ENCODE measurements at places on chromosomes 1 and 21.

DNA sequence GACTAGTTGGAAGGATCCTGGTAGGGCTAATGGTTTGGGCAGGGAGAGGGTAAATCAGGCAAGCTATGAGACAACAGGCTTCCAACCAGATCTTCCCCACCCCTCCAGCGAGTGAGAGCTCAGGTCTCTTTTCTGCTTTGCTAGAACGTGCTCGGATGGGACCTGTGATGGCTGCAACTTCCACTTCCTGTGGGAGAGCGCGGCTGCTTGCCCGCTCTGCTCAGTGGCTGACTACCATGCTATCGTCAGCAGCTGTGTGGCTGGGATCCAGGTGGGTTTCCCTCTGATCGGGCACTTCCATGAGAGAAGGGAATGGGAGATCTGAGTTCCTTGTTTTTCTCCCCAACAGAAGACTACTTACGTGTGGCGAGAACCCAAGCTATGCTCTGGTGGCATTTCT lies 14.0 kb upstream of the SARS1 start:
- peaks cover 16% of the 10 kb centered on the region for H3K27me3 ChIP-seq
- peak; percentile 42 for DNase-seq
- peaks cover 14% of the 10 kb centered on the region for H3K4me1 ChIP-seq
- no peak overlapping the region for H3K4me3 ChIP-seq

GRCh38 chr21:31326522-31327242 lies 17.4 kb downstream of the TIAM1 start:
- H3K27ac ChIP-seq, result peak overlapping the region; percentile 79
- H3K4me1 ChIP-seq, result peaks cover 24% of the 10 kb centered on the region
- H3K27me3 ChIP-seq, result no peaks in the 10 kb centered on the region

DNA sequence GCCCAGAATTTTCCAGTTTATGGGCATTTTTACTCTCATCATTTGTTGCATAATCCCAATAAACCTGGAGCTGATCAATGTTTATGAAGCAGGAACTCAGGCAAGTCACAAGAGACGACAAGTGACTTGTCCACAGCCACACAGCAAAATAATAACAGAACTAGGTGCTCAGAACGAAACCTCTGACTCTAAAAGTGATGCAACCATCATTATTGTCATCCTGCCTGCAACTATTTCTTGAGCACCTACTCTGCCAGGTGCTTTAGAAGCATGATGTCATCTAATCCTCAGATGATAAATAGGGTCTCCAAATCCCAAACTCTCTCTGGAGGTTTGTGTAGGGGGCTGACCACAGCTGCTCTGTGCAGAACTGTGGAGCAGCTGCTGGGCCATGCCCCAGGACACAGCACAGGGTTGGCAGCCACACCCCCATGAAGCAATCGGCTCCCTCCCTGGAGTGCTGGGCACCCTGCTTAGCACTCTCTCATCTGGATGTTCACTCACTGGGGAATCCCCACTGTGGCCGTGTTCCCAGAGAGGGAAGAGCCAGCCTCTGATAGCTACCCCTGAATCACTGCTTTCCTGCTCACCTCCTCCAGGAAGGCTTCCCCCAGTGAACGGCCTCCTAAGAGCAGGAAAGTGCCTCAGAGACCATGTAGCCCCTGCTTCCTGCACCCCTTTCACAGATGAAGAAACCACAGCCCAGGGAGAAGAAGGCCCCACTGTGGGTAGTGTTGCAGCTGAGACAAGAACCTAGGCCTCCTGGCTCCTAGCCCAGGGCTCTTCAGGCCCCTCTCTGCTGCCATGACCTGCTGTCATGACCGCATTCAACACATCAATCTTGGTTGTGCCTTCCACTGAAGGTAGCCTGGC lies 2.1 kb downstream of the TTC22 start:
- no peak for DNase-seq
- peaks cover 58% of the 10 kb centered on the region for H3K4me1 ChIP-seq
- H3K27ac ChIP-seq, result peak overlapping the region; percentile 83
- peak overlapping the region; percentile 83 for H3K4me3 ChIP-seq

GRCh38 chr1:230620649-230621323 lies 21.5 kb upstream of the COG2 start:
- no peaks in the 10 kb centered on the region for H3K36me3 ChIP-seq
- H3K4me3 ChIP-seq, result no peak overlapping the region
- H3K4me1 ChIP-seq, result no peaks in the 10 kb centered on the region
- H3K27me3 ChIP-seq, result peaks cover 15% of the 10 kb centered on the region
- no peak for DNase-seq
- no peak overlapping the region for H3K27ac ChIP-seq

DNA sequence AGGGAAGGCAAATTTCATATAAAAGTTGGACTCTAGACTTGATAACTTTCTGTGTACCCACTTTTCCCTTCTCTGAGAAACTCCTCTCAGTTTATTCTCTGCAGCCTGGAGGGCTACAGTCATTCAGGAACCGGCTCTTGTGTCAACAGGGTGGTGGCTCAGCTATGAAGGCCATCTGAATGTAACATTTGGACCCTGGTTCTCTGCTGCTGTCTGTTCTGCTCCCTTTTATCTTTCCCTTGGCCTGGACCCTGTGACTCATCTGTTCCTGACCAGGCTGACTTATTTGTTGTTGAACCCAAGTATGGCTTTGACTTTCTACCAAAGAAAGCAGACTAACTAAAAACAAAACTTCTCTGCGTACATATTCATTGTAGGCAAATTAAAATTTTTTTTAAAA lies 75.4 kb downstream of the CENPF start:
- H3K4me3 ChIP-seq, result no peak overlapping the region
- DNase-seq, result no peak
- peaks cover 6% of the 10 kb centered on the region for H3K36me3 ChIP-seq
- peaks cover 4% of the 10 kb centered on the region for H3K27me3 ChIP-seq
- no peaks in the 10 kb centered on the region for H3K4me1 ChIP-seq

- H3K36me3 ChIP-seq, result no peaks in the 10 kb centered on the region
- DNase-seq, result no peak
- H3K4me1 ChIP-seq, result no peaks in the 10 kb centered on the region
- H3K27ac ChIP-seq, result no peak overlapping the region
- no peak overlapping the region for H3K4me3 ChIP-seq
Observed at GRCh38 chr1:78334952-78335351, 155.8 kb upstream of the PTGFR start.

DNA sequence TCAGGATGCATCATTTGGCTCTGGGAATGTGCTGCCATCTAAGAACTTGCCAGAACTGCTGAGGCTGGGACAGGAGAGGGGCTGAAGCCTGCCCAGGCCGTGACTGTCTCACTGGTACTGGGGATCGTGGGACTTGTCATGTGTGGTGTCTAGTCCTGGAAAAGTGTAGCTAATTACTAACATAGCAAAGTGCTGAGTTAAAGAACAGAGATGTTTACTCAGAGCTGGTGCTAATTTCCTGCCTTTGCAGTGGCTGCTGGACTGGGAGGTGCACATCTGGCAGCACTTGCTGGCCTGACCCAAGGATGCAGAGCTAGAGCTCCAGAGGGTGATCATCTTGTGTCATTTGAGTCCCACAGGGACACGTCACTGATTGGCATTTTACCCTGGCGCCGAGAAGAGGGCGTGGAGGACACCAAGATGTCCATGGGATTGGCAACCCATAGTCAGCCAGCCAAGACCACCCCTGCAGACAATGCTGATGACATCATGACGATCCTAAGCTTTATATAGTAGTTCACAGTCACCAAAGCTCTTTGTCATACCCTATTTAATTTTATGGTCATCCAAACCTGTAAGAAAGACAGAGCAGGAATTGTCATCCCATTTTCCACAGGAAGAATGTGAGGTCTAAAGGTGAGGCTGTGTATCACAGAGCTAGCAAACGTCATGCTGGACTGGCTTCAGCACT lies 110.1 kb upstream of the SLC44A3 start:
- no peak overlapping the region for H3K4me3 ChIP-seq
- DNase-seq, result no peak
- H3K27me3 ChIP-seq, result peaks cover 21% of the 10 kb centered on the region
- no peaks in the 10 kb centered on the region for H3K36me3 ChIP-seq

GRCh38 chr1:54417123-54417522 lies 10.9 kb upstream of the SSBP3 start:
- H3K27me3 ChIP-seq, result peaks cover 45% of the 10 kb centered on the region
- peaks cover 5% of the 10 kb centered on the region for H3K36me3 ChIP-seq
- H3K4me1 ChIP-seq, result peaks cover 27% of the 10 kb centered on the region

DNA sequence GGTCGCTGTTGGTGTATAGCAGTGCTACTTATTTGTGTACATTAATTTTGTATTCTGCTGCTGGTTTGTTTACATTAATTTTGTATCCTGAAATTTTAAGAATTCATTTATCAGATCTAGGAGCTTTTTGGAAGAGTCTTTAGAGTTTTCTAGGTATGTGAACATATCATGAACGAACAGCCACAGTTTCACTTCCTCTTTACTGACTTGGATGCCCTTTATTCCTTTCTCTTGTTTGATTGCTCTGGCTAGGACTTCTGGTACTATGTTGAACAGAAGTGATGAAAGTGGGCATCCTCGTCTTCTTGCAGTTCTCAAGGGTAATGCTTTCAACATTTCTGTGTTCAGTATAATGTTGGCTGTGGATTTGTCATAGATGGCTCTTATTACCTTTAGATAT lies 1757.9 kb downstream of the BRINP3 start:
- H3K27ac ChIP-seq, result no peak overlapping the region
- no peak overlapping the region for H3K4me3 ChIP-seq
- no peaks in the 10 kb centered on the region for H3K36me3 ChIP-seq
- no peaks in the 10 kb centered on the region for H3K27me3 ChIP-seq
- DNase-seq, result no peak

DNA sequence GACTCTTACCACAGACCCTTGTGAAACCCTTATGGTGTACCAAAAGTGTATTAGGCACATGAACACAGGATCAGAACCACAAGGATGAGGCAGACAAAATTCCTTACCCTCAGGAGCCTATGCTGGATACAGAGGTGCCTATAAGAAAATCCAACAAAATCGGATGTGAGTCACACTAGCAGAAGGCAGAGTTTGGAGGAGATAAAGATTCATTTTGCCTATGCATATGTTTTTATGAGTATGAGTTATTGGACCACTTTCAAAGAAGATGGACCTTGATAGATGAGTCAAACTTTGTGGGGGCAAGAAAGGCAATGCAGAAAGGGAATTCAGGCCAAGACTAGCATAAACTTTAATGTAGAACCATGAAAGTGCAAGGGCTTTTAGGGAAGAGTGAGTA lies 17.0 kb downstream of the CAMK1G start:
- H3K27ac ChIP-seq, result no peak overlapping the region
- H3K27me3 ChIP-seq, result peaks cover 19% of the 10 kb centered on the region
- H3K4me3 ChIP-seq, result no peak overlapping the region
- H3K36me3 ChIP-seq, result no peaks in the 10 kb centered on the region

- H3K4me1 ChIP-seq, result peaks cover 10% of the 10 kb centered on the region
- H3K4me3 ChIP-seq, result no peak overlapping the region
- no peak overlapping the region for H3K27ac ChIP-seq
- H3K27me3 ChIP-seq, result no peaks in the 10 kb centered on the region
- H3K36me3 ChIP-seq, result no peaks in the 10 kb centered on the region
Observed at GRCh38 chr1:10553118-10553517, 78.4 kb downstream of the PEX14 start.

DNA sequence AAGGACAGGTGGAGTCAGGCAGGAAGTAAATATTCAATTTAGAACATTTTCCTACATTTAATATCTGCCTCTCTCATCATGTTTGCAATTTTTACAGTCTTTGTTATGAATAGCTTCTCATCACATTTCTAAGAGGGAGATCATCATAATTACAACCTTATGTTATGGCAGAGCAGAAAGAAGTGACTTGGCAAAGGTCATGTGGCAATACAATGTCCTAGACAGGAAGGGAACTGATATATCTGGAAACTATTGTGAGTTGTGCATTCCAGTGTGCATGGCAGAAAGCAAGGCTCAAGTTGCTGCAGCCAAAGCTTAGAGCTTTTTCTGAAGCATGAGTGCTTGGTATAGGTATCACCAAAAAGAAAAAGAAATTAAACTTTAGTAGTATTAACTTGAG lies 43.8 kb upstream of the PRRX1 start:
- no peak overlapping the region for H3K27ac ChIP-seq
- no peaks in the 10 kb centered on the region for H3K27me3 ChIP-seq
- no peaks in the 10 kb centered on the region for H3K36me3 ChIP-seq
- no peak overlapping the region for H3K4me3 ChIP-seq
- no peak for DNase-seq
- no peaks in the 10 kb centered on the region for H3K4me1 ChIP-seq

- peaks cover 10% of the 10 kb centered on the region for H3K4me1 ChIP-seq
- no peak for DNase-seq
- no peak overlapping the region for H3K27ac ChIP-seq
- peaks cover 23% of the 10 kb centered on the region for H3K27me3 ChIP-seq
- H3K36me3 ChIP-seq, result no peaks in the 10 kb centered on the region
Observed at GRCh38 chr1:27689423-27690173, 17.6 kb upstream of the IFI6 start.

DNA sequence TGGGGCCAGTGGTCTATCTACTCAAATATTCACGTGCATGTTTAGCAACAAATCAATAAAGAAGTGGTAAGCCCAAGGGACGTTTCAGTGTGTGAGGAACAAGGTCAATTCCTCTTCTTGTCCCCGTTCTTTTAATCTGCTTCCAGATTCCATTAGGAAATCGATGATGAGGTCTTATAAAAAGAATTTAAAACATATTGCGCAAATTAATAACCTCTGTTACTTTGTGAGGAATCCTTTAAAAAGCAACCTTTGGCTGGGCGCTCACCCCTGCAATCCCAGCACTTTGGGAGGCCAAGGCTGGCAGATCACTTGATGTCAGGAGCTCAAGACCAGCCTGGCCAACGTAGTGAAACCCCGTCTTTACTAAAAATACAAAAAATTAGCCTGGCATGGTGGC lies 113.0 kb upstream of the TMPRSS2 start:
- H3K4me1 ChIP-seq, result no peaks in the 10 kb centered on the region
- no peak overlapping the region for H3K4me3 ChIP-seq

GRCh38 chr21:35395728-35396127 lies 346.6 kb upstream of the RUNX1 start:
- no peak for DNase-seq
- no peaks in the 10 kb centered on the region for H3K27me3 ChIP-seq
- peaks cover 13% of the 10 kb centered on the region for H3K4me1 ChIP-seq
- H3K27ac ChIP-seq, result no peak overlapping the region

GRCh38 chr1:197526736-197527371 lies 248.4 kb downstream of the DENND1B start:
- no peak overlapping the region for H3K4me3 ChIP-seq
- H3K4me1 ChIP-seq, result no peaks in the 10 kb centered on the region
- H3K27me3 ChIP-seq, result no peaks in the 10 kb centered on the region

- H3K36me3 ChIP-seq, result peaks cover 28% of the 10 kb centered on the region
- H3K27me3 ChIP-seq, result no peaks in the 10 kb centered on the region
- no peak for DNase-seq
- H3K27ac ChIP-seq, result no peak overlapping the region
- no peak overlapping the region for H3K4me3 ChIP-seq
Observed at GRCh38 chr1:100213141-100213540, 35.1 kb upstream of the LRRC39 start.

DNA sequence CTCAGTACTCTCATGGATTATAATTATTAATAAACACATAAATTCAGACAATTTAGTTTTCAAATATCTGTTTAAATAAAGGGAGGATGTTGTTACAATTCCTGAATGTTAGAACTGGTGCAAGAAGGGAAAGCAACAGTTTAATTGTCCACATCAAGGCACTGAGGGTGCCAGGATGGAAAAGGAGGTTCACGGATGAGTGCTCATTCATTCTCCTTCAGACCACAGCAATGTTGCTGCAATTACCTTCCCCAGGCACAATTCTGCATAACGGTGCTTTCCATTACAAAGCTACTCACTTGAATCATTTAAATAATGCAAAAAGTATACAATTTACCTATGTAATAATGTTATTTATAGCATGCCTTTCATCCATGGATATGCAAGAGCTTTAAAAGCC lies 52.3 kb upstream of the COG2 start:
- no peaks in the 10 kb centered on the region for H3K36me3 ChIP-seq
- H3K4me3 ChIP-seq, result no peak overlapping the region
- no peak for DNase-seq
